ENCODE measurements at places on chromosomes 3 and 15.

GRCh38 chr3:23629181-23629894 lies 176.4 kb upstream of the UBE2E1 start:
- DNase-seq = no peak

- no peak for DNase-seq
Measured at GRCh38 chr3:197953881-197954280, 3.9 kb downstream of the RPL35A start.

DNA sequence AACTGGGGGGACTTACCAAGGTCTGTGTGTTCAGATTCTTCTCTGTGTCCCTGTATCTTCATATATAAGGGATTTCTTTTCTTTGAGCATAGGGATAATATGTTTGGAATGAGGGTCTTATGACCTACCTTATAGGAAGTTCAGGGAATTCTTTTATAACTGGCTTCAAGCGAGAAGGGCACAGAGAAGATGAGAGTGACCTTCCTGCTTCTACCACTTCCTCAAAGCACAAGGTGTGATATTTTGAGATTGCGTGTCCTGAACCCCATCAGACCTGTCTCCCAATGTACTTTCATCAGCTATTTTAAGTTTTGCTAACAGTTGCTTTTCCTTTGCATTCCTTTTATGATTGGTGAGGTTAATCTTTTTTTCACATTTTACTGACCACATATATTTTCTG lies 3.1 kb upstream of the PSMD6 start:
- no peak for DNase-seq

GRCh38 chr3:930866-931265 lies 162.0 kb upstream of the CNTN6 start:
- DNase-seq = no peak

GRCh38 chr3:159082519-159082918 lies 280.7 kb downstream of the MFSD1 start:
- DNase-seq = no peak

DNA sequence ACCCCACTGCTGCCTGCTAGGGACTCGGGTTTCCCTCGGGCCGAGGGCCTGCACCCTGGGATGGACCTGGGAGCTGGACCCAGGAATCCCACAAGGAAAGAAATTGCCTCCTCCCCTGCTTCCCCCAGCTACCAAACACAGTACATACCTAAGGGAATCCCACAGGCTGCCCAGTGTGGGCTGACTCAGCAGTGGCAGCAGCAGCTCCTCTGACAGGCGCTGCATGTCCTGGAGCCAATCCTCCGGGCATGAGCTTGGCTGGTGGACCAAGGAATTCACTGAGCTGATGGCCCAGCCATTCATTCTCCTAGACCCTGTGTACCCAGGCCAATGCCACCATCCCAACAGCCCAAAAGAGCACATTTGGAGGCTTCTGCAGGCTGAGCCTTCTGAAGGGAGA lies 9.5 kb upstream of the LTK start:
- DNase-seq = no peak

DNA sequence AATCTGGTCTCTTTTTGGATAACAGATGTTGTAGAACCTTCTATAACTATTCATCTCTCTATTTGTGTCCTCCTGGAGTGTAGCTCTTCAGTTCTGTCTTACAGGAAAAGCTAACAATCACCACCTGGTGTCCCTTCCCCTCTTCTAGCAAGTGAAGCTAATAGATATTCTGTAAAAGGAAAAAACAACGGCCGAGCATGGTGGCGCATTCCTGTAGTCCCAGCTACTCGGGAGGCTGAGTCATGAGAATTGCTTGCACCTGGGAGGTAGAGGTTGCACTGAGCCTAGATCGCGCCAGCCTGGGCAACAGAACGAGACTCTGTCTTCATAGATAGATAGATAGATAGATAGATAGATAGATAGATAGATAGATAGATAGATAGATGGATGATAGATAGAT lies 779.4 kb downstream of the TUSC7 start:
- no peak for DNase-seq

GRCh38 chr3:52176180-52176752 lies 21.7 kb upstream of the ALAS1 start:
- no peak for DNase-seq

GRCh38 chr3:176896640-176897039 lies 300.6 kb downstream of the TBL1XR1 start:
- no peak for DNase-seq

DNA sequence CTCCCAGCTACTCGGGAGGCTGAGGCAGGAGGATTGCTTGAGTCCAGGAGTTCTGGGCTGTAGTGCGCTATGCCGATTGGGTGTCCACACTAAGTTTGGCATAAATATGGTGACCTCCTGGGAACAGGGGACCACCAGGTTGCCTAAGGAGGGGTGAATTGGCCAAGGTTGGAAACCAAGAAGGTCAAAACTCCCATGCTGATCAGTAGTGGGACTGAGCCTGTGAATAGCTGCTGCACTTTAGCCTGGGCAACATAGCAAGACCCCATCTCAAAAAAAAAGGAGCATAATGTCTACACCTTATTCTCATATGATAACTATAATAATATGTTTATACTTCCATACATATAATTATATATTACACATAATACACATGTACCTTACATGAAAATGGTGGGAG lies 6.1 kb upstream of the GLB1 start:
- DNase-seq = no peak

GRCh38 chr3:119311081-119311925 lies 17.1 kb downstream of the ARHGAP31 start:
- no peak for DNase-seq

DNA sequence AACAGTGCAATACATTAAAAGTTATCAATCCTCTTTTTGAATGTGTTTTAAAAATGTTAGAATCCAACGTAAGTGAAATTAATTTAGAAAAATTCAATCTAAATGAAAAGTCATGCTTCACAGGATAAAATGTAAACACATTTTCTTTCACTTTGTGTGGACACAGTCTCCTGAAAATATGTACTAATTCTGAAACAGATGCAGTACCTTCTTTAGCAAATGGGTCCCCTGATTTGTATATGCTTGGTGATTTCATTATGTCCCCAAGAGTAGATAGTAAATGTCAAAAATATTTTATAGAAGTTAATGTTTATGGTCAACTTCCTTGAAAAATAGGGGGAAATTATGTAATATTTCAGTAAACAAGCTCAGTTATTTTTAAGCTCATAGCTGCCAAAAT lies 28.9 kb downstream of the FOXP1 start:
- DNase-seq = no peak

DNA sequence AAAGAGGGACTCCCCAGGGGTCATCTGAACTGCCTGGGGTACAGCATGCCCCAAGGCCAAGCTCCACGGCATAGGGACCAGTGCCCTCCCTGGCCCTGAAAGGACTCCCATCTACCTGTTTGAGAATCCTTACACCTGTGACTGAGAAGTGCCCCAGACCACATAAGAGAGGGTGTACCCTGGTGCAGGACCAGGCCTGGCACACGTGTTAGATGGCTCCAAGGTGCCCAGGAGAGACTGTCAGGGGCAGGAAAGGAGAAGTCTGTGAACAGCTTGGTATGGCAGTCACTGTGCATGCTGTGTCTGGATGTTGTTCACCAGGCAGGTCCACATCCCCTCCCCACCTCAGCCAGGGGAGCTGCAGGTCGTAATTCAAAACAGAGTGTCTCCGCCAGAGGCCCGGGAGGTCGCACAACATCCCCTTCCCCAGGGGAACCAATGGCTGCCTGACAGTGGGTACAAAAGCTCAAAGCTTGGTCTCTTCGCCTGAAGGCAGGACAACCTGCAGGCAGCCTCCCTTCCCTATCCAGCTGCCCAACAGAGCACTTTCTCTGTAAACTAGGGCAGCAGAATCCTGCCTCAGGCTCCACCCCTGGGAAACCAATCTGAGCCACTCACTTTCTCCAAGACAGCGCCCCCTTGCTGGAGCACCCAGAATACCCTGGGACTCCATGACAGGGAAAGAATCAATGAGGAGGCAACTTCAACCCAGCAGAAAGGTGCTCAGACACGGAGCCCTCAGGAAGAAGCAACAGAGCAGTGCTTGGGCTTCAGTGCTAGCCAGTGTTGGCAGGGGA lies 3.9 kb downstream of the NUP210 start:
- no peak for DNase-seq

DNA sequence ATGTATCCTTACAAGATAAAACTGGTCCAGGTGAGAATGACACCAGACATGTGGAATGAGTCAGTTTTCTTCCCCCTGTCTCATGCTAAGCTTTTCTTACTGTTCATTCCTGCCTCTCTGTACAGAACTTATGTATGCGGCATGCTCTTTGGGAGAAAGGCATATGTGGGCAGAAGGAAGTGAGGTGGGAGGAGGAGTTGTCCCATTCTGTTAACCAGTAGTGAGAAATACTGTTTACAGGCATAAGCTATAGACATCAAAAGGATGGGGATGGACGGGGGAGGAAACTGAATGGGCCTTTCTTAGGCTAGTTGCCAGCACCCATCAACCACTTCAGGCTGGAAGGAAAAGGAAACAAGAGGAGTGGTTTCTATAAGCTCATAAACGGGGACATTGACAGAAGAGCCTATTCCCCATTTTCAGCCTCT lies 143.6 kb upstream of the BHLHE40 start:
- no peak for DNase-seq

DNA sequence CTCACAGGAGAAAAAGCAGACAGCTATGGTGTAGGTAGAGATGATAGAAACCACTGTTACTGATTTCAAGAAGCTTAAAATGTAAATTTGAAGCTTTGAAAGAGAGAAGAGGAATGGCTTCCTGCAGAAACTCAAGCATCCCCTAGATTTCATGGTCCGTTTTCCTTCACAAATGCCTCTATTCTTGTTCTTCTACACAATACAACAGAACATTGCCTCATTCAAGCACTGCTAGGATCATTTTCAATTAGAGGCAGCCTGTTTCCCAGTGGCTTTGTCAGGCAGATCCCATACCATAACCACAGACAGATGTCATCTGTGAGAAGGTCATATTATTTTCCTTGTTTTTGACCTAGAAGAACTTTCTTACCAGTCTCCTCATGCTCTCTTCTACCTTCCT lies 77.9 kb upstream of the SPRED1 start:
- DNase-seq = no peak

GRCh38 chr15:37701230-37701629 lies 233.2 kb upstream of the TMCO5A start:
- DNase-seq = no peak

DNA sequence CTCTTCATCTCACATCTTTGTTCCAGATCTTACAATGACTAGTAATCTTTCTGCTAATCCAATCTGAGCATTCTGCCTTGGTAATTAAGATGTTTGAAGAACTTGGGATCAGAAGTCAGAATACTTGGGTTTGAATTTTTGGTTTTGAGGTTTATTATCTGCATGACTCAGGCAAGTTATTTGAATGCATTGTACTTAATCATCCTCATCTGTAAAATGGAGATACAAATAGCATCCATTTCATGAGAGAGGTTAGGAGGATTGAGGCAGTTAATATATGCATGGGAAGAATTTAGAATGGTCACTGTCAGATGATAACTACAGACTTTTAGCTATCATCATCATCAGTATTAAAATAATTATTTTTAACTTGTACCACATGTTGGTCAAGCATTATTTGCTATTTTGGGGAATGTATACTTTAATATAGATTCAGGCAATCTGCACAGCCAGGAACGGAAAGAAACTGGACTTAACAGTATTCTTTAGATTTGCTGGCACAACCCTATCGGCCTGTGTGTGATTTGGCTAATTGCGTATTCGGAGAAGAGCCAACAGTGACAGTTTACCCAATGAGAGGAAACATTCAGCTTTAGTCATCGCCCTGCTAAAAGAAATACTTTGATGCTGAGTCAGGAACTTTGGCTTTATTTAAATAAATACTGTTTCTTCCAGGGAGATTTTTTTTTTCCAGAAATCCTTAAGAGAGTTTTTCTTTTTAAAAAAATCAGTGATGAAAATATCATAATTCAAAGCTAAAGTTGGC lies 600.0 kb downstream of the ROBO1 start:
- DNase-seq = no peak

GRCh38 chr3:7292362-7292761 lies 431.4 kb downstream of the GRM7 start:
- no peak for DNase-seq

- DNase-seq = peak; percentile 15
Measured at GRCh38 chr15:76338486-76339304, 2.1 kb downstream of the ISL2 start.

DNA sequence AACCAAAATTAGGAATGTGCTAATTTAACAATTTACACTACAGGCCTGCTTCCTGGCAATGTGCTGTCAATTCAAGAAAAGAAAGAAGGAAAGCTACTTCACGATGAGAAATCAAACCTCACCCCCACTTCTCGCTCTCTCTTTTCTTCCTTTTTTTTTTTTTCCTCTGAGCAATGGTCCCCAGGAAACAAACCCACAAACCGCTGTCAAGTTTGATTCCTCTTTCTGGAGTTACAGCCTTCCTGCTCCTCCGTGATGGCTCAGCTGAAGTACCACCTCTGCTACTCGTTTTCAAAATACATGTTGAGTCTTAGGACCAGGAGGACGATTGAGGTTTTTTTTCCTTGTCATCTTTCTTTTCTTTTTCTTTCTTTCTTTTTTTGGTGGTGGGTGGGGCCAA lies 3.4 kb upstream of the TRIM71 start:
- DNase-seq = no peak

DNA sequence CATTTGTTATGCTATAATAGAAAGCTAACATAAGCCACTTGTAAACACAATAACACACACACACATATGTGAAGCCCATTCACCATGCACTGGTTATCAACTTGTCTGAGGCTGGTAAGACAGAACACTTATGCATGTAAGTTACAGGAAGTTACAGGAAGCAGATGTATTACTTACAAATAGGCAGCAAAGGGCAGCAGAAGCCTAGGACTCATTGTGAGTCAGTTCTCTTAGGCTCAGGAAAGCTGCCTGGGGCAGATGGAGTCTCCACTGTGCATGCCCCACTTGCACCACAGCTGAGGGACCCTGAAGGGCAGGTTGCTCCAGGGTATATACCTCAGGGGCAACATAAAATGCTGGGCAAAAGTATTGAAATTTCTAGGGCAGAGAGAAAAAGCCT lies 748.8 kb upstream of the CCDC54 start:
- no peak for DNase-seq

GRCh38 chr15:42955518-42955917 lies 34.9 kb upstream of the TTBK2 start:
- no peak for DNase-seq

DNA sequence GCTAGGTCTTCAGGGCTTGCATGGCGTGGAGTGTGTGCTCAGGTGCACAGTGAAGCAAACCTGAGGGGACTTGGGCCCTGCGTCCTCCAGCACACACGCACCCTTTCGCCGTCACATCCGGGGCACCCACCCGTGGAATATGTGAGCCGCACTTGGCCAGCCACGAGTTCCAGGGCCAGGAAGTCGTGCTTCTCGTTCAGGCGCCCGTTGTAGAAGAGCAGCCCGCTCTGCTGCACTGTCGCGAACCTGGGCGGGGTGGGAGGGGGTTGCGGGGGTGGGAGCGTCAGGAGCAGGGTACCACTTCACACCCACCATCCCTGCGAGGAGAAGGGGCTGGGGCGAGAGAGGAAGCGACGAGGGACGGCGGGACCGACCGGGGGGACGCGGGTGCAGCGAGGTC lies 7.1 kb downstream of the CELSR3 start:
- DNase-seq = no peak

GRCh38 chr3:53190659-53191058 lies 29.6 kb downstream of the PRKCD start:
- DNase-seq = no peak
